ENCODE measurements at places on chromosomes 3 and 15.

GRCh38 chr3:47515864-47516319, 2.4 kb upstream of the ELP6 start:
- no peak for DNase-seq

DNA sequence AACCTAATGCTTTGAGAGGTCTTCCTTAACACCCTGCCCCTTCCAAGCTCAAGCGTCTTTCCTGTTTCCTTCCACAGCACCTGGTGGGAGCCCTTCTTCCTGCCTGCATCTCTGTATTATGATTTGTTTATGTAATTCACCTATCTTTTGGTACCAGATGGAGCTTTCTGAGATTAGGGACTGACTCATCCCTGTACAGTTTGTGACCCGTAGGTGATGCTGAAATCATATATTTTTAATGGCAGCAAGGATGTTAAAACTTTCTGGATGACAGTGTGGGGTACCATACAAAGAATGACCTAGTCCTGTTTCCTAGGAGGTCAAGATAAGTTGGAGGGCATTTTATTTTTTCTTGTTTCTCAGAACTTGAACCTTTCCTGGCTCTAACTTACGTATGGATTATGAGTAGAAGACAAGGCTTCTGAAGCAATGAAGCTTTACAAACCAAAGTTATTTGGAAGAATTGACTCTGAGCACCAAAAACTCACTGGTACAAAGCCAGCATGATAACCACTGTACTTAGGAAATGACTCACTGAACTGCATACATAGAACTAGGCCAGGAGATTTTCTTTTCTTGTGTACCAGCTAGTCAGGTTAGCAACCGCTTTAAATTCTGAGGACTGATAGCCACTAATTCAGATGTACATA, 46.6 kb downstream of the HHLA2 start:
- no peak for DNase-seq

DNA sequence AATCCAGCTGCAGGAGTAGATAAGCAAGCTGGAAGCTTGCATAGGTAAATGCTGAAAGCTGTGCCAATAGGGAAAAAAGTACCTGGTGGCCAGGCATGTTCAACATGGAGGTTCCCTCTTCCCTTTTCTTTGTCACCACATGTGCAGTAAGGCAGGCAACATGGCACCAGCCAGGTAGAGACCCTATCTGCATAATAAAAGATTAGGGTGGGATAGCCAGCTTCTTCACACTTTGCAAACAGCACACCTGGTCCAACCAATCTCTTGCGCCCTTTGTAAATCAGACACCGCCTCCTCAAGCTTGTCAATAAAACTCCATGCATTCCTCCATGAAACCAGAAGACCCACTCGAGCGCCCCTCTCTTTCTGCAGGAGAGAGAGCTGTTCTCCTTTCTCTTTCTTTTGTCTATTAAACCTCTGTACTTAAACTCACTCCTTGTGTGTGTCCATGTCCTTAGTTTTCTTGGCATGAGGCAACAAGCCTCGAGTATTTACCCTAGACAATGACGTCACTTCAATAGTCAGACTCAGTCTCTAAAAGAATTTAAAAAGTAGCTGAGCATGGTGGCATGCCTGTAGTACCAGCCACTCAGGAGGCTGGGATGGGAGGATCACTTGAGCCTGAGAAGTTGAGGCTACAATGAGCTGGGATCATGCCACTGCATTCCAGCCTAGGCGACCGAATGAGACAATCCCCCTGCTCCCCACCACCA, 256.3 kb downstream of the SCAPER start:
- no peak for DNase-seq

DNA sequence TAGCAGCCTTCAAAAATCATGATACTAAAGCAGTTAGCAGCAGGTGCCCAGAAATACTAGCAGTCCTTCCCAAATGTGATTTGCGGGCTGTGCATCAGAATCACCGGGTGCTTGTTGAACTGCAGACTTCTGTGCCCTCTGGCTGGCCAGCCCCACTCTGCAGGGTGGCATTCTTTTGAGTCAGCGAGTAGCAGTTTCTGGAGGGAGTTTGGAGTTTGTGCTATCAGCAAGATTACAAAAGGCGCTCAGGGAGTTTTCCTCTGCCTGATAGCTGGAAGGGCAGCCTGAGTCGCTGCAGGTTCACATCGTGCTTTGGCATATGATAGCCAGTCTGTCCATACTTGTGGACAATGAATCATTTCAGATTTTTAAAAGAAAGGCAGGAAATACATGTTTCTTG, 57.6 kb downstream of the CLDN11 start:
- no peak for DNase-seq

DNA sequence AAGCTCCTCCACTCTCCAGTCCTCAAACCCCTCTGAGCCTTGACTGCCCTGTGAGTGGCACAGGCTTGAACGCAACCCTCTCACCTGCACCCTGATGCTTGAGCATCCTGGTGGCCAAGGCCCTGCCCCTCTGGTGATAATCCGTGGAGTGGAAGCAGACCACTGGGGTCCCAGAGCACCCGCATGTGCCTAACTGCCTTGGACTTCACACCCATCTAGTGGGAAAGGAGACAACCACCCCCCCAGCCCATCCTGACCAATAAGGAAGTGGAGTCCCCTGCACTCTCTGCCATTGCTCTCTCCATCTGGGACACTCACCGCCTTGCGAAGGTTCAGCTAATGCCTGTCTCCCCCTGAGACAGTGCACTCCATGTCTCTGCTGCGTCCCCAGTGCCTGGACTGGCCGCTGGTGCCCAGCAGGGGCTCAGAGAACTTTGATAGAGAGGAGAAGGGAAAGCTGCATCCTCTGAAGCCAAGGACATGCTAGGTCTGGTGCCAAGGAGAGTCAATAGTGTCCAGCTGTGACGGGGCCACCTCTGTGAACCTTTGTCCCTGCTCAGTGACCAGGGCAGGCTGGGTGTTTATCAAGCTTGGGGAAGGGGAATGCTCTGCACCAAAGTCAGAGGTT, 3.4 kb downstream of the KLF15 start:
- no peak for DNase-seq

- DNase-seq: no peak
Observed at GRCh38 chr15:50181969-50182218, at the start of gene SLC27A2. TSS of gene SLC27A2 (plus strand) at chr15:50182196. CDS start at chr15:50182428, 232 bp downstream.

- DNase-seq: no peak
Observed at GRCh38 chr3:96083610-96084009, 730.8 kb upstream of the EPHA6 start.

DNA sequence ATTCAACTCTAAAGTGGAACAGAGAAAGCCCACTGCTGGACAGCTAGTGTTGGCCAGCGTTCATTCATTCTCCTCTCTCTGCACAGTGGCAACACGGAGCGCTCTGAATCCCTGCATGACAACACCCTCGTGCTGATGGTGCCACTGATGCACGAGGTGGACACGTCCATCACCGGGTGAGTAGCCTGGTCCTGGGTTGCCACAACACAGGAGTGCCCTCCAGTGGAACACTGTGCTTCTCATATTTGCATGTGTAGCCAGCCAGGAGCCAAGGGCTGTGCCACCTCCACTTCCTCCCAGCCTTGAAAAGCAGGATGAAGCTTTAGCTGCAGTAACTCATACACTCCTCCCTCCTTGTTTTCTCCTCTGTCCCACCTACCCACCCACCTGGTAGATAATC, 120.0 kb upstream of the CTDSPL start:
- DNase-seq: no peak

DNA sequence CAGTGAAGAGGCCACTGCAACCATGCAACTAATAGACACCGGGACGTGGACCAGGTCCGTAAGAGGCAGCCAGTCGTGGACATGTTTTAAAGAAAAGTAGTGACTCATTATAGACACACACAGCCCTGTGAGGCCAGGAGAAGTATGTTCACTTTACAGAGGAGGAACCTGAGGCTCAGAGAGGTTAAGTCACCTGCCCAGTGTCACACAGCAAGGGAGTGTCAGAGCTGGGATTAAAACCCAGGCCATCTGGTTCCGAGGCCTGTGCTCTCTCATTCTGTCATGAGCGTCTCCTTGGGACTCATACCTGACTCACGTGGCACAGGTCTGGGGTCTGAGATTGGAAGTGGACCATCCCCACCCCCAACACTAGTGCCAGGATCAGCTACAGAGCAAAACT, 28.1 kb upstream of the GRIP2 start:
- no peak for DNase-seq

GRCh38 chr15:52417521-52417920, 111.2 kb downstream of the MYO5A start:
- DNase-seq: no peak

DNA sequence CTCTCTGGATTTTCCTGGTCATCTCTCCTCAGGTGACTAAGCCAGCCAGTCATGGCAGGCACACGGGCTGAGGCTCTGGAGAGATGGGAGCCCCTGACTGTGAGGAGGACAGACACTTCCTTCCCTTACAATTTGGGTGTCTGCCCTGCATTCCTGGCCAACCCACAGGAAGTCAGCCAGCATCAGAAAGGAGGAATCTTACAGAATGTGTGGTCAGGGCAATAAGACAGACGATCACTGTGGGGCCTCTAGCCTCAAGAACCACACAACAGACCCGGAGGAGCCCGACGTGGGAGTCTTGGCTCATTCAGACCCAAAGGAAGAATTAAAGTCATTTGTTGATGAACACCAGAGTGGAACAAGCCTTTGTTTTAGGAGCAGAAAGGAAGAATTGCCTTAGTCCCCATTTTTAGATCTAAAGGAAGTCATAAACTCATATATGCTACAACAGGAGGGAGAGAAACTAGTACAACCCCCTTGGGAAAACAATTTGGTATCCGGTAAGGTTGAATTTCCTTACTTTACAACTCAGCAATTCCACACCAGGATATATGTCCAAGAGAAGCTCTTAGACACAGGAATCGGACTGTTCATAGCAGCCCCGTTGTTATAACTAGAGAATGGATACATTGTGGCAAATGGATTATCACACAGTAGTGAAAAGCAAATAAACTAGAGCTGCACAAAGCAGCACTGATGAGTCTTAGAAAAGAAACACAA, 62.2 kb downstream of the ABTB1 start:
- DNase-seq: no peak

- DNase-seq: no peak
Observed at GRCh38 chr3:166837535-166837934, 542.6 kb downstream of the ZBBX start.

Measured in activated gamma-delta T cell treated with anti-CD3 and anti-CD28 coated beads, Interleukin-2, amount 50 U/mL, for 16 hours (primary cell).